ENCODE measurements at places on chromosomes 3 and 15.

- DNase-seq, result no peak
Measured at GRCh38 chr15:25936004-25936403, 72.9 kb upstream of the ATP10A start.

DNA sequence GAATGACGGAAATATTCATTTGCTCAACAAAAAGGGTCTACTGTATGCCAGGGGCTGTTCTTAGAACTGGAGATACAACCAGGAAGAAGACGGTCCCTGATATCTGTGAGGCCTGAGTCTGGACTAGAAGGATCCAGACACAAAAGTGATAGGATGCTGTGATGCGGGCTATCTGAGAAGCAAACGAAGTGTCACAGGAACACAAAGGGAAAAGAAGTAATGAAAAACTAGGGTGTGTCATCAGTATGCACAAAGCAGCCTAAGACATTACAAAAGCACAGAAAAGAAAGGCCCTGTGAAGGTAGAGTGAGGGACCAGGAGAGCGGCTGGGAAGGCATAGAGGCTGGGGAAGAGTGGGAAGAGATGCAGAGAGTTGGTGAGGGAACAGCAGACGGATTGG lies 63.3 kb upstream of the C3orf80 start:
- DNase-seq, result no peak

DNA sequence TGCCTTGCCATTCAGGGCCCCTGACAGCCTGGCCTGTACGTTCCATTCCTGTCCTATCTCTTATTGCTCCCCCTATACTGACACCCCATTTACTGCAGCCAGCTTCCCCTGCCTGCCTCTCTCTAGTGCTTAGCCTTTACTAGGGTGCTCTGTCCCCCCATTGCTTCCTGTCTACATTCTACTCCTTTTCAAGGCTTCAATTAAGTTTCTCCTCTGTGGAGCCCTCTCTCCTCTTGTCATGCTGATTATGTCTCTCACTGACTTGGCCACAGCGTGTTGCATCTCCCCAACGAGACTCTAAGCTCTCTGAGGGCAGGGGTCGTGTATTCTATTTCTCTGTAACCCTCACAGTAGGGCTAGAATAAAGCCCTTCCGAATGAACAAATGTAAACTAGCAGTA lies 185.2 kb downstream of the RPLP1 start:
- no peak for DNase-seq

DNA sequence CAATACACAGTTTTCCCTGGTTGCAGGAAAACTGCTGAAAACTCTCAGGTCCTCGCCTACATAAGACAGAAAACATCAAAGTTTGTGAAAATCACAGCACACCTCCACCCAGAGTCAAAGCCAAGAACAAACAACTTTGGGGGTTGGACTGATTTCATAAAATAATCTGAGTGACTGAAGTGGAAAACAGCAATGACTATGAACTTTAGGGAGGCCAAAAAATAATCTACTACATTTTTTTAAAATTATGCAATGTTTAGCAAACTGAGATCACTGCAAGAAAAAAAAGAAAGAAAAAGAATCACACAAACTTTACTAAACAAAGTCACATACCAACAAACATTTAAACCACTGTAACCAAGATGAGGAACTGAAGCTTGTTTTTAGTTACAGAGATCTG lies 15.9 kb upstream of the FOXP1 start:
- DNase-seq, result no peak

DNA sequence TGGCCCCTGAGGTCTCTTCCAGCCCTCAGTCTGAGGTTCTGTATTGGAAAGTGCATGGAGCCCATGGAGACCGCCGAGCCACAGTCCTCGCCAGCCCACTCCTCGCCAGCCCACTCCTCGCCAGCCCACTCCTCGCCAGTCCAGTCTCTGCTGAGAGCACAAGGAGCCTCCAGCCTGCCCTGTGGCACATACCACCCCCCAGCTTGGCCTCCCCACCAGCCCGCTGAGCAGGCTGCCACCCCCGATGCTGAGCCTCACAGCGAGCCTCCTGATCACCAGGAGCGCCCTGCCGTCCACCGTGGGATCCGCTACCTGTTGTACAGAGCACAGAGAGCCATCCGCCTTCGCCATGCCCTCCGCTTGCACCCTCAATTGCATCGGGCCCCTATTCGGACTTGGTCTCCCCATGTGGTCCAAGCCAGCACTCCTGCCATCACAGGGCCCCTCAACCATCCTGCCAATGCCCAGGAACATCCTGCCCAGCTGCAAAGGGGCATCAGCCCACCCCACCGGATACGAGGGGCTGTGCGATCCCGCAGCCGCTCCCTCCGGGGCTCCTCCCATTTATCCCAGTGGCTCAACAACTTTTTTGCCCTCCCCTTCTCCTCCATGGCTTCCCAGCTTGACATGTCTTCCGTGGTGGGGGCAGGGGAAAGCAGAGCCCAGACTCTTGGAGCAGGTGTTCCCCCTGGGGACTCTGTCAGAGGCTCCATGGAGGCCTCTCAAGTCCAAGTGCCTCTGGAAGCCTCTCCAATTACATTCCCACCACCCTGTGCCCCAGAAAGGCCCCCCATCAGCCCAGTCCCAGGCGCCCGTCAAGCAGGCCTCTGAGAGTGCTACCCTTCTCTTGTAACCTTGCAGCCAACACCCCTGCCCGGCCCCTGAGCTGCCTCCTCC lies 40.9 kb downstream of the PML start:
- no peak for DNase-seq

DNA sequence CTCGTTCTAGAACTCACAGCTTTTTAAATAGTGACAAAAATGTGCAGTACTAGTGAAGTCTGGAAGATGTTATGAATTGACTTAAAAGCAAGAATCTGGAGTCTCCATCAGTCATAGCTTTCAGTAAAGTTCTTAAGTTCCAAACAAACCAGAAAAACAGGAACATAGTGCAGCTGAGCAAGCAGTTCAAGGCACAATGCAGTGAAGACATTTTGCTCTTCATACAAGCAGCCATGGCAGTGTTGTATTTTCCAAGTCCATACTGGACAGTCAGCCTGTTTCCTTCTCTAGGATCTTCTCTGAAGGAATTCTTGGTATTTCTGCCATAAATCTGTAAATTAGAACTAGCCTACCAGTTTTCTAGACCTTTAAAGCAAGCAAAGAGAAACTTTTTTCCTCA lies 90.5 kb downstream of the LRRC28 start:
- no peak for DNase-seq

DNA sequence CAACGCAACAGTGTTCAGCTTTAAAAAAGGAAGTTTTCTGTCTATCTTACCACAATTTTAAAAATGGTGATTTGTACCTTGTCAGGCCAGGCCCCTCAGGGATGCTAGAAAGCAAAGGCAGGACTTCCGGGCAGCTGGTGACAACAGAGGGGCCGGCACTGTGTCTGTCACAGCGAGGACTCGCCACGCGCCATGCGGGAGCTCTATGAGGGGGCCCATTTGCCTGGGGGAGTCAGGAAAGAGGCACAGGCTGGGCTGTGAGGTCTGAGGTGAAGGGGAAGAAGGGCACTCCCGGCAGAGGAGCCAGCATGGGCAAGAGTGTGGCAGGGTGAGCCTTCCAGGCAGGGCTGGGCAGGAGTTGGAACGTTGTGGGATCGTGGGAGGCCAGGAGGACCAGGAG lies 7.0 kb downstream of the IQSEC1 start:
- DNase-seq, result no peak

- DNase-seq, result peak; percentile 27
Measured at GRCh38 chr3:46708401-46709156, 7.4 kb downstream of the TMIE start.

- no peak for DNase-seq
Measured at GRCh38 chr3:190031887-190032752, 88.6 kb downstream of the P3H2 start.

DNA sequence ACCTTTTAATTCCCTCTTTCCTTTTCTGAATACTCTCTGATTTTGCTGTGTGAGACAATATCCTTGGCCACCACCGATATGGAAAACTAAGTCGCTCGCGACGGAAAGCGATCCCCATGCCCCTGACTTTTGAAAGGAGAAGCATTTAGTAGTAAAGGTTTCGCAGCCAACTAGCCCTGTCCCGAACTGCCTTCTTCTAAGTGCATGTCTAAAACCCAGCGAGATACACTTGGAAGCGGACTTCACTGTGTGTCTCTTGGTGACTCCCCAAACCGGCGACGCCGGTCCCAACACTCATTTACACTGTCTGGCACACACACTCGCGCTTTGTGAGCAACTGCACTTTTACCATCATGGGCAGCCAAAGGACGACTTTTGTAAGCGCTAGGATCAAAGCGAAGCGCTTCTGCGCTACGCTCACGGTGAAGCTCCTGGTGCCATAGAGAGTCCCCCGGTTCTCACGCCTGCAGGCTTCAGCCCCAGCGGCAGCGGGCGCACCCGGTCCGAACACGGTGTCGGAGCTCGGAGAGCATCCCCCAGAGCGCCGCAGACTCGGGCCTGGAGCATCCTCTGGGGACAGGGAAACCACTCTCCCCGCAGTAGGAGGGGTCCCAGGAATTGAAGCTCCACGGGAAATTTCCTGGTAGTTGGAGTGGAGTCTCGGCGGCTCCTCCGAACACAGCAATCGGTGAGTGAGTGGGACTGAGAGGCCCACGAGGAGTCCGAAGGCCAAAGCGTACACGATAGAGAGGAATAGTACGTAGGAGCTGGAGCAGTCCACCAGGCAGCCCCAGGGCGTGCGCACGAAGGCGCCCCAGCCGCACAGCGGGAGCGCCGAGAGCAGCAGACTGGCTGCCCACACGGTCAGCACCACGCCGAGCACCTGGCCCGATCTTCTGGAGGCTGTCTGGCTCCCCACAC lies 1.4 kb downstream of the GPR149 start:
- DNase-seq, result no peak

DNA sequence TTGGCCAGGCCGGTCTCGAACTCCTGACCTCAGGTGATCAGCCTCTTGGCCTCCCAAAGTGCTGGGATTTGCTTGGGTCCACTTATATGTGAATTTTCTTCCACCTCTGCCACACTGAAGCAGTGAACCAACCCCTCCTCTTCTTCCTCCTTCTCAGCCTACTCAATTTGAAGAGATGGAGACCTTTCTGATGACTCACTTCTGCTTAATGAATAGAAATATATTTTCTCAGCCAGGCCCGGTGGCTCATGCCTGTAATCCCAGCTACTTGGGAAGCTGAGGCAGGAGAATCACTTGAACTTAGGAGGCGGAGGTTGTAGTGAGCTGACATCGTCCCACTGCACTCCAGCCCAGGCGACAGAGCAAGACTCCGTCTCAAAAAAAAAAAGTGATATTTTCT lies 46.8 kb upstream of the GATM start:
- peak; percentile 76 for DNase-seq

DNA sequence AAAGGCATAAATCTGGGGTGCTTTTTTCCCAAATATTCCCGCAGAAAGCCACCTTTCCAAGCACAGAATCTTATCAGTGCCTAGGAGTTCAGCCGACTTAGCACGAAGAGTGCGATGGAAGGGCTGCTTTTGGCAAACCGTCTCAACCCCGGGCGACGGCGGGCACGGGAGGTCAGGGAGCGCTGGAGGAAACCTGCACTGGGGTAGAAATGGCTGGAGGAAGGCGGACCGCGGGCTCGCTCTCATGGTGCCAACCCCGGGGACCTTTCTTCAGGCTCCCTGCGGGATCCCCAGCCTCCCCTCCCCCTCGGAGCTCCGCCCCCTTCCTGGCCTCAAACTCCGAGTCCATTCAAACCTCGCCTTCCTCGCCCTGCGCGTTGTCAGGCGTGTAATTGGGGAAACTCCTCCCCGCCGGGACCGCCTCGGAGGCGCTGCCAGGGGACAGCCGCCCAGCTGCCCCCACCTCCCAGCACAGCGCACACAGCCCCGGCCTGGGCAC lies at the start of gene GABRG3:
GABRG3 (plus strand) TSS at position 470 of the 499 bp plus-strand sequence.
- no peak for DNase-seq

GRCh38 chr3:125589547-125590122 lies 5.7 kb downstream of the OSBPL11 start:
- no peak for DNase-seq

DNA sequence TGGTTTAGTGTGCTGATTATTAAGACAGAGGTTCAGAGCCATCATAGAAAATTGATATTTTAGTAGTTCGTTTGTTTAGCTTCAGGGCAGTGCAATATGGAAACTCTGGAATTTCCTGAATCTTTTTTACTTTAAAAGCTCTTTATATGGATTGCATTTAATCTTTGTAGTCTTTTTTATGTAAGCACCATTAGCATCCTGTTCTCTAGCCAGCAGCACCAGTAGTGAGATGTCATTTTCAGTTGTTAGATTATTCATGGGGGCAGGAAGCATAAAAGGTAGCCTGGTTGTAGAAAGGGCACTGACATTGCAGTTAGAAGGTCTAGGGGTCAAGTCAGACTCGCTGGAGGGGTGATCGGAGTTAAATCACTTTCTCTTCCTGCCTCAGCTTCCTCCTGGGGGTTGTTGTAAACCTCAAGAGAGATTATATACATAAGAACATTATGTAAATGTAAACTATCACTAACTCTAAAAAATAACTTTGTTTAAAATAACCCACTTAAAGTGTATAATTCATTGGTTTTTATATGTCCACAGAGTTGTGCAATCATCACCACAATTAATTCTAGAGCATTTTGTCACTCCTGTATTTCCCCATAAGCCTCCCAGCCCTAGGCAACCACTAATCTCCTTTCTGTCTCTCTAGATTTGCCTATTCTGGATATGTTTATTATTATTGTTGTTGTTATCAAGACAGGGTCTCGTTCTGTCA lies 31.4 kb upstream of the ITPKA start:
- no peak for DNase-seq

GRCh38 chr3:43349716-43350115 lies 63.4 kb downstream of the SNRK start:
- DNase-seq, result no peak
